Activated CD8-positive, alpha-beta T cell treated with anti-CD3 and anti-CD28 coated beads, Interleukin-2, amount 10 ng/mL, durations not matched to agents 7 days and 5 days (primary cell): ENCODE measurements at places on chromosomes 1 and 21.

- peak; percentile 16 for DNase-seq
These were observed 8.3 kb upstream of the WNT3A start for GRCh38 chr1:227998374-227999055.

- DNase-seq, result no peak
These were observed 9.8 kb downstream of the RLF start for GRCh38 chr1:40171036-40171435.

- DNase-seq, result no peak
These were observed 25.5 kb downstream of the IFNGR2 start for GRCh38 chr21:33428669-33429068.

GRCh38 chr1:225580238-225581099 lies 72.5 kb downstream of the ENAH start:
- DNase-seq, result no peak

- no peak for DNase-seq
These were observed at the start of gene RXFP4 for GRCh38 chr1:155940993-155941844. RXFP4 (plus strand) TSS chr1:155941638; CDS start chr1:155941710, 72 bp downstream.
